AG09309 (cell line): ENCODE measurements at places on chromosomes 2 and 18.

DNA sequence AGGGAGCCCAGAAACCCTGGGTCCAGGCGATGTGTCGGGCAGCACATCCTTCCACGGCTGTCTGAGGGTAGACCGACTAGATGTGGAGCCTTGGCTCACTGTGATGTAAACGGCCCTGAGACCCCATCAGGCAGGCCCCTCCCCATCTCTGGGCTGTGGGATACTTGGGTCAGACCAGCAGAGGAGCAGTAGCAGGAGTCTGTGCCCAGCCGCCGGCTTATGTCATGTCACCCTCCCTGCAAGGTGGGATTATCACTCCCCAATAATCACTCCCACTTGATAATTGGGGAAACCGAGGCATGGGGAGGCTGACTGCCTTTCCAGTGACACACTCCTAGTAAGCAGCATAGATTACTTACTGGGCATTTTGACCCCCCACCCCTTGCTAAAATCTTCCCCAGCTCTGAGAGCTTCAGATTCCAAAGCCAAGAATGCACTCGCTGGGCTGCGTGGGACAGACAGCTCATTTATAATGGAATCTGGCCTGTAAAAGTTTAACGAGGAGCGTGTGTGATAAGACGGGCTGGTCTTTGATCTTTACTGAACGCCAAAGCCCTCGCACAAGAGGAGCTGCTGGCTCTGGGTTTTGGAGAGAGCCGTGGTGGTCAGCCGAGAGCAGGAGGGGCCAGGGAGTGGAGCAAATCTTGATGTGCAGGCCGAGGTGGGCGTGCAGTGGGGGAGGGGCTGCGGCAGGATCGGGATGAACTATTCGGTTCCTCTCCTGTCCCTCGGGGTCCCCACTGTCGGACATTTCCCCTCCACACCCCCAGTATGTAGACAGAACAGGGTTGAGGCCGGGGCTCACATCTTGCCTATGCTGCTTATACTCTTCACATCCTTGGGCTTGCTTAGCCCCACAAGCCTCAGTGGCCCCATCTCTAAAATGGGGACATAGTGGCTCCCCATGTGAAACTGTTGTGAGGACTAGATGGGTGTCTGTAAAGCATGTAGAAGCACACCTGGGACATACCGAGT is 200.0 kb downstream of the GLI2 start:
- peak; percentile 87 for DNase-seq

- DNase-seq, result no peak
Observed at GRCh38 chr2:83186105-83186760, 1272.8 kb downstream of the SUCLG1 start.

DNA sequence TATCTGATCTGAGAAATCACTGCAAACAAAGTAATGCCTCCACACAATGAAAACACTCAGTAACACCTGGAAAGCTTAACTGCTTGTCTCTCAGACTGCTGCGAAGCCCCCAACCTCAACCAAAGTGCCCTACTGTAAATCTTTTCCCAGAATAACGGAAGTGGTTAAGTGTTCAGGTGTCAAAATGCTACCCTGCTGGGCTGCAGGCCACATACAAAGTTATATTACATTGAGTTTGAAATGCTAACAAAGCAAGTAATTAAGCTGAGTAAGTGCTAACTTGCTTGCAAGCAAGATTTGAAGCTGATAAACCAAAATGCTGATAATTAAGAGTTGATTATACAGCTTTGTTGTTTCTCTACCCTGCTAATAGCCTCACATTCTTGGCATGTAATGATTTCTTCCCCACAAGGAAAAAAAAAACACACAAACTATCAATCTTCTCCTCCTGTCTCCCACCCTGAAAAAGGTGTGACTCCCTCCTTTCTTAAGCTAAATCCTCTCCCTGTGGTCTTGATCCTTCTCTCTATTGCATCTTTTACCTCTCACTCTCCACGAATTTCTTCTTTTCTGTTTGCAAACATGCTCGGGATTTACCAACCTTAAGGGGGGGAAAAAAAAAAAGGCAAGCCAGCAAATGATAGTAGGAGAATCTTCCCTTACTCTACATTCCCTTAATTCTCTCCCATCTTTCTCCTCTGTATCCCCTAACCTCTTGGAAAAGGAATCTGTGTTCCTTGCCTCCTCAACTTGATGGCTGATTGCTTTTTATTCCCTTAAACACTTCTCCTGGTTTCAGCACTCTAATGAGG is 266.8 kb upstream of the SIX3 start:
- no peak for DNase-seq

DNA sequence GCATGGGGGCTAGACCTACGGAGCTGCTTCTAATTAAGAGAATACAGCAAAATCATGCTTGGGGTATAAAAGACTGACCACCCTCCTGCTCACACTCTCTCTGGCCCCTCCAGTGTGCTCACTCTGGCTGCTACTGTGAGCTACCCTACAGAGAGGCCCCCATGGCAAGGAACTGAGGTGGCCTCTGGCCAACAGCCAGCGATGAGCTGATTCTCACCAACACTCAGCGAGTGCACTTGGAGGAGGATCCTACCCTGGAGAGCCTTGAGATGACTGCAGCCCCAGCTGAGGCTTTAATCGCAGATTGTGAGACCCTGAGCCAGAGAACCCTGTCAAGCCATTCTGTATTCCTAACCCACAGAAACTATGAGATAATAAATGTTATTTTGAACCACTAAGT is 88.2 kb downstream of the GFPT1 start:
- no peak for DNase-seq

DNA sequence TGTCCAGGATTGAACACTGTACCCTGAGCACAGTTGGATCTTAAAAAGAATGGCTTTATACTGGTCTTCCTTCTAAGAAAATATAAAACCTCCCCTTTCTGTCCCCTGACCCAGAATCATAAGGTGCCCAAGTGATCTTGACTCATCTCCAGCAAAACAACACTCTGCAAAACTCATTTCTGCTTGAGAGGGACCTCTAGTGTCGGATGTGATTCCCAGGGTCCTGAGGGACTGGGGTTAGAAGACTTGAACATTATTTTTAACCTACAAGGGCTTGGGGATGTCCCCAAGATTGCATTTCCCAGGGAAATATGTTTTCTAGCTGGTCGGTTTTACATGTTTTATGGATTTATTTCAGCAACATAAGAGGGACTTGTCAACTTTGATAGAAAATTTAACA is 1318.5 kb upstream of the CELF4 start:
- no peak for DNase-seq

GRCh38 chr2:196927376-196928225 is 1.1 kb upstream of the PGAP1 start:
- DNase-seq, result peak; percentile 52

DNA sequence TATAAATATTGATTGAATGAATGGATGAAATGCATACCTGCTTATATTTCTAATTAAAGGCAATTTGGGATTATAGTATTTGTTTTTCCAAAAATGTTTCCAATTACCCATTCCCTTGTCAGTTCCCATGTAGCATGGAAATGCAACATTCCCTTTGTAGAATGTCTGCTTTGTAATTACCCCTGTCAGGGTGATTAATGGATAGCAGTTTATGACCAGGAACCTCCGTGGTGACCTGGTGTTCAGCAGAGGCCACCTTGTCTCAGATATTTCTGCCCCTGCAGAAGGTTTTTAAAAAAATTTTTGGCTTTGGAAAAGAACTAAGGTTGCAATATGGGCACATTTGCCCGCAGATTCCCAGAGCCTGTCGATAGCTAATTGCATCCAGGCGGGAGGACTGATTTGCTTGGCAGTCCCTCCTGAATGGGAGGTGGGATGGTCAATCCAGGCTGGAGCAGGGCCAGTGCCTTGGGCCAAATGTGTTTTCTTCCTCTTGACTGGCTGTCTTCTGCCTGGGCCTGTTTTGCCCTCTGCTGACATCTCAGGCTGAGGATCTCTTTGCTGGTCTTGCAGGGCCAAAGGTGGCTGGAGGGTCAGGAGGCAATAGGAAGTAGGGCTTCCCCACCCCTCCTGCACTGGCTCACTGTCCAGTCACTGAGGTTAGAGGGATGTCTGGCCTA is 82.1 kb downstream of the TMEM182 start:
- DNase-seq, result no peak

- DNase-seq, result peak; percentile 91
Observed at GRCh38 chr2:39492095-39492590, 55.1 kb upstream of the MAP4K3 start.

GRCh38 chr18:11689669-11690565 is 853 bp downstream of the GNAL start:
- no peak for DNase-seq

GRCh38 chr2:33214857-33215256 is 261.6 kb upstream of the RASGRP3 start:
- no peak for DNase-seq

GRCh38 chr2:122478117-122478516 is 722.7 kb downstream of the TSN start:
- no peak for DNase-seq

GRCh38 chr18:52287151-52287550 is 52.8 kb upstream of the DCC start:
- DNase-seq, result no peak

DNA sequence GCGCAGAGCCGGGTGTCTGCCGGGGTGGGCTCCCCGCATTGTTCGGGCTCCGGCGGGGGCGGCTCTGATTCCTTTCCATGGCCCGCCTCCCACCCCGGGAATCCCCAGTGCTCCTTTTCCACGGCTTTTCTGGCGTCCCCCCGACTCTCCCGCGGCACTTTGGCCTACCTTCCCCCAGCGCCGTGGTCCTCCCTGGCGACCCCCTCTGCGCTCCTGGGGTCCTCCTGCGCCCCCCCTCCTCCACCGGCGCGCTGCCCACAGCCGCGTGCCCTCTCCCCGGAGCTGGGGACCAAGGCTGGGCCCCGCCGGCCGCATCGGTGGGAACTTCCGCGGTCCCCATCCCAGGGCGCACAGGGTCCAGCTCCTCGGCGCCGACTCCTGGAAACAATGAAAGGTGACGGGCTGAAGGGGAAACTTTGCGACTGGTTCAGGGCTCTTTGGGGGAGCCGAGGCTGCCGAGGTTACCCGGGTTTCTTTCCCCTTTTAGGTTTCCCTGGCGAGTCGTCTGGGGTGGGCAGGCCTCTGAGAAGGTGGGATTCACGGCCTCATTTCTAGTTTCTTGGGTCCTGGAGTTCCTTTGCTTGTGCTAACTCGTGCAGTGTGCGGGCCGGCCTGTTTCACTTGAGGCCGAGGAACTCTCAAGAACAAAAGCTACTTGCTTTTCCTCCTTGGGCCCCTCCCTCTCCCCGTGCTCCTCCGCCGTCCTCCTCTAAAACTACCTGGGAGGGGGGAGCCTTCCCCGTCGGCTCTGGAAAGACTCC is 2.2 kb downstream of the TGIF1 start:
- DNase-seq, result no peak

GRCh38 chr2:12300019-12300602 is 416.6 kb upstream of the TRIB2 start:
- DNase-seq, result no peak

DNA sequence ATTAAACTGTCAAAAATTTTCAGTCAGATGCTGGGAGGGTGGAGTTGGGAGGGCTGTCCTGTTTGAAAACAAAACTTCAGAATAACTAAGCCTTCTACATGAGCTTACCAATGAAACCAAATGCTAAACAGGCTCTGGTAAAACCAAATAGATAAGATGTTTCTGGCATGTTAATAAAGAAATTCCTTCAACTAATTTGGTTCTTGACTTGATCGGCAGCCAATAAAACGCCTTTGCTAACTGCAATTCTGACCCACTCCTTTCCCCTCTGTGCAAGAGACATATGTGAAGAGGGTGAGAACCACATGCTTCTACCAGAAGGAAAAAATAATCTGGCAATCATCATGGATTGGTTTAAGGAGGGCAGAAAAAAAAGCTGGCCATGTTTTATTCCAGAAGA is 20.9 kb downstream of the MAP4K3 start:
- DNase-seq, result peak; percentile 47

GRCh38 chr2:7031547-7032245 is 114.5 kb downstream of the RNF144A start:
- DNase-seq, result no peak

GRCh38 chr2:210422366-210422765 is 54.2 kb downstream of the LANCL1 start:
- DNase-seq, result no peak

DNA sequence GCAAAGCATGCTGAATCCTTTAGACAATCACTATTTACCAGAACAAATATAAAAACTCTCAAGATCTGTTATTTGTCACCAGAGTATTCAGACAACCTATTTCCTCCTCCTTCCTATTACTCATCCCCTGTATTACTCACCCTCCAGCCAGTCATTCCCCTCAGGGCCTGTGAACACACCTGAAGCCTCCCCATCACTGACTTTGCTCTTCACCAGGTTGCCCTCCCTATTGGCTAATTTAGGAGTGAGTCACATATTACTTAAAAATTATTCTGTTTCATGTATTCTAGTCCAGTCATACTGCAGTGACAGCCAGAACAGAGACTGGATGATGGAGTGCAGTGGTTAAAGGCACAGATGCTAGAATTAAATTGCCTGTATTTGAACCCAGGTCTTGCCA is 3.7 kb upstream of the ATG16L1 start:
- DNase-seq, result no peak

- DNase-seq, result no peak
Observed at GRCh38 chr2:26302846-26303245, 43.1 kb upstream of the SELENOI start.

DNA sequence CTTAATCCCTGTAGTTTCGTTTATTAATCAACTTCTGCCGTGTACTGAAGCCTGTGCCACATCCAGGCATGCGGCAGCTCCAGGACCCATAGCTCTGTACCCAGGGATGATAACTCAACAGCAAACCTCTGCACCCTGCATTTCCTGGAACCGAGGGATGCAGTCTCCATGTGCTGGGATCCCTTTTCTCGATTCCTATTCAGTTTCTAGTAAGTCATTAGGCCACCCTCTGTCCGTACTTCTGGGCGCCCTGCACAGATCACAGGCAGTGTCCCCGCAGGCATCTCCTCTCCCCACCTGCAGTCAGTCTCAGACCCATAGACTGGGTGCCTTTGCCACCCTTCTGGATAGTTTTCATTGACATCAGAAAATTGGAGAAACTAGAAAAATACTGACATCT is 18.8 kb downstream of the TMEM18 start:
- DNase-seq, result no peak

- no peak for DNase-seq
Observed at GRCh38 chr18:46946656-46947282, 29.4 kb downstream of the KATNAL2 start.

DNA sequence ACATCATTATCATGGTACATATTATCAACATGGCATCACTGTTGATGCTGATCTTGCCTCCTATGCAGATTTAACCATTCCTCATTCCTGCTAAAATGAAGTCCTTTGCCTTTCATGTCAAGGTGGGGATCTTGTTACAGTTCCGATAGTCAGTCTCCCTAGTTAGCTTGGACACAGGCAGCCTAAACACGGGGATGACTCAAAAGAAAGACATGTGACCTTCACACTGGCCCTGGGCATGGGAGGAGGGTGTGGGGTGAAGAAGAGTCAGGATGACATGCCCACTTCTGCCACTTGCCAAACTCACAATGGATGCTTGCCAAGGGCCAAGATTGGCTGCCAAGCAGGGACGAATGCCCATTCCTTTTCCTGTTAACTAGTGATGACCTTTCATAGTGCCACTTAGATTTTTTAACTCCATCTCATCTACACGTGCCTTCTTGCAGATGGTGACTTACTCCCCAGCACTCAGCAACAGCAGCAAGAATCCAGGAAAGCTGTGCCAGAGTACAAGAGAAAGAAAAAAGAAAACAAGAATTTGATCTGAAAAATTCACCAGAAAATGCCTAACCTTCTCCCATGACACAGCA is 13.9 kb upstream of the SLC1A4 start:
- DNase-seq, result no peak
